Endodermal cell (in vitro differentiated cells): ENCODE measurements at places on chromosomes 16 and 17.

GRCh38 chr16:78478267-78478861 lies 378.9 kb downstream of the WWOX start:
- peak; percentile 75 for DNase-seq

DNA sequence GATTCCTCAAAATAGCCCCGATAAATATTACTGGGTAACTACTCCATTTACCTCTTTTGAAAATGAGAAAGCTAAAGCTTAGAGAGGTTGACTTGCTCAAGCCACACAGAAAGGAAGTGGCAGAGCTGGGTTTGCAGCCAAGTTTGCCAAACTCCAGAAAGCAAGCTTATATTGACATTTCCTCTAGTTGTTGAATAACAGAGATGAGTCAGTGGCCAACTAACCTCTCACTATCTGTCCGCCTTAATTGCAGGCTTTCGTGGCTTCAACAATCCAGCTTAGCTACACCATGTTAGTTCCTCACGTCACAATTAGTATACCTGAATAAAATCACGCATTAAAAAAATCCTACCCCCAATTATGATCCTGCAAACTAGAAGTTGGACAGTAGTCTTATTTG lies 151.7 kb downstream of the CNTNAP4 start:
- no peak for DNase-seq

DNA sequence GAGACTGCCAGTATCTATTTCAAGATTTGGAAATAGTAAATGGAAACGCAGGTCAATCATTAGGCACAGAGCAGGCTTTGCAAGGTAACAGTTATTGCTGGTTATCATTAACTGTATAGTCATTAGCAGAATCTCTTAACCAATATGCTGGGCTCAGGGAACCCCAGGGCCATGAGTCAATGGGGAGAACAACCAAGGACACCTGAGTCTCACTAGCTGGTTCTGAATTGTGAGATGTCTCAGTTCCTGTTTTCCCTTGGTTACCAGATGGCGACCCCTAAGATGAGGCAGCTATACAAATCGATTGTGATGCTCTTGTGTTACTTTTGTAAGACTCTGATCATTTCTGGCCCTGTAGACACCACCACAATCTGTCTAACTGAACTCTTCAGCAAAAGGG lies 385.3 kb downstream of the HAPSTR1 start:
- DNase-seq, result no peak

DNA sequence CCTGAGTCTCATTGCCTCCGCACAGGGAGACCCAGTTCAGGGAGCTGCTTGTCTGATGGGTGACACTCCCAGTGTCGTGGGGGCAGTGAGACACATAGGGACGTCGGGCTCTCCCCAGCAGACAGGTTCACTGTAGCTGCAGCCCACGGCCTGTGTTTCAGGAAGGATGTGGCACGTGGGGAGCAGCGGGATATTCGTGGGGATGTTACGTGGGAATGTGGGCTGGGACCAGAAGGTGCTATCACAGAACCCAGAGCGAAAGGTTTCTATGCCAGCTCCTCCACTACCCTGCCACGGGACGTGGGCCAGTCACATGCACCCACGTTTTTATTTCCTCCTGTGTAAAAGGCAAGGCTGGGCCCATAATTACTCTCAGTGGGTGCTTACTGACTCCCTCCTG lies 16.3 kb downstream of the CACNA1G start:
- DNase-seq, result no peak
